Esophagus squamous epithelium (tissue), 5 donors: ENCODE measurements at places on chromosomes 5 and 9. TPM values are rescaled to one million over a fixed set of nuclear protein-coding genes. Genes with fewer than 3 reads are reported as not detected.

DNA sequence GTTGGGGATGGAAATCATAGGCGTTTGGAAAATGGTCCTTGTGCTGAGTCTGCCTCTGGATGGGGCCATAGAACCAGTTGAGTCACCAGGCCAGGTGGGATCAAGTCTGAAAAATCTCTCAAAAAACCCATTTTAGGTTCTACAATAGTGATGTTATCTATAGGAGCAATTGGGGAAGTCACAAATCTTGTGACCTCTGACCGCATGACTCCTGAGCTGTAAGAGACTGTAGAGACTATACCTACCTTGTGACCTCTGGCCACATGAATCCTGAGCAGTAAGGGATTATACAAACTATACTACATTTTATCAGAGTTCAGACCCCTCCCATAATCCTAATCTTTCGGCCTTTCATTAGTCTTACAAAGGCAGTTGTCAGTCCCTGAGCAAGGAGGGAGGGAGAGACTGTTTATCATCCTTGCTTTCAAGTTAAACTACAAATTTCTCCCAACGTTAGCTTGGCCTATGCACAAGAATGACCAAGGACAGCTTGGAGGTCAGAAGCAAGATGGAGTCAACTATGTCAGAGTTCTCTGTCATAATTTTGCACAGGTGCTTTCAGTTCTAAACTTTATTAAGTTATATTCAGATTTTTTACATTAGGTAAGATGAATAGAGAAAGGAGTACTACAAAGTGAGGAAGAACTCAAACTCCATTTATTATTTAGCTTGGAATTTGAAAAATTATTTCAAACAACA is 11.5 kb upstream of the JMY start:
- no peak for DNase-seq

DNA sequence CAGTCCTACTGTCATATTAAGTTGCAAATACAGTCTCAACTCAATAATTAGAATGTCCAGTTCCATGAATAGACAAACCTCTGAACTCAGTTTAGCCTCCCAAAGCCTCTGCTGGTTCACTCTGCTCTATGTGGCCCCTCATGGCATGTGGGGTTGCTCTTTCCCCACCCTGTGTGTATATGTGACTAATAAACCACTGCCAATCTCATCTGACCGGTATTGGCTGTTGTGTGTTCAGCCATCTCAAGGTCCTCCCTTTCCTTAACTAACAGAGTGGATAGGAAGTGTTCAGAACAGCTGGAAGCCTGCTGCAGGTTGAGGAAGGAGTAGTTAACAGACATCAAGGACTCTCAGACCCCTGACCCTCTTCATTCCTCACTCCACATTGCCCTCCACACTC is 55.3 kb downstream of the IL33 start:
- no peak for DNase-seq

GRCh38 chr5:56322592-56322991 is 89.5 kb upstream of the ANKRD55 start:
- no peak for DNase-seq

DNA sequence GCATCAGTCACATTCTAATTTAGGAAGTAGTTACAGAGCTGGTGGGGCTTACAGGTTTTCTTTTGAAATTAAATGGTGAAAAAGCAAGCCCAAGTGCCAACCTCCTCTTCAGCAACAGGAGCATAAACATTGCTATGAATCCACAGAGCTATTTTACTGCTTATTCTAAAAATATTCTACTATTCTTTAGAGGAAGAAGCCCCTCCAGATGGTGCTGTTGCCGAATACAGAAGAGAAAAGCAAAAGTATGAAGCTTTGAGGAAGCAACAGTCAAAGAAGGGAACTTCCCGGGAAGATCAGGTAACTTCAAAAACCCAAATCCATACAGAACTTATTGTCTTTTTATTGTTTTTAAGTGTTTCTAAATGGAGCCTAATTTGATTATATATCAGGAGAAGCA is 202.8 kb downstream of the CWC27 start:
- no peak for DNase-seq

PPP2R2B gene
- total RNA-seq, result 0.70 TPM

TOR4A gene
- total RNA-seq, result 15.8 TPM
